ENCODE measurements at places on chromosomes 1 and 21.

DNA sequence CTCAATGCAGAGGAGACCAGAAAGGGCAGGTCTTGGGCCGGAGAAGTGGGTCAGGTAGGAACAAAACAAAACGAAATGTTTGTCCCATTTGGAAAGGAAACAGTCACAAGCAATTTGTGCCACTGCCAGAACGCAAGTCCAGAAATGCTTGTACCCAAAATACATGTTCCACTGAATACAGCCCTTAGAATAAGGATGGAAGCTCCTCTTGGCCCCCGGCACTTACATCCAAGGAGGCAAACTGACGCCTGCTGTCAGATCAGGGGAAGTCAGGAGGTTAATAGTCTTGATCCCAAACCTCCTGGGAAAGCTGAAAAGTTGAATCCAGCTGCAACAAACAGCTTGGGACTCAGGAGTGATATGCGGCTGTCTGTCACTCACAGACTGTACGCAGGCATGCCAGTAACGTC lies 75.9 kb upstream of the GALNT2 start:
- DNase-seq, result no peak

DNA sequence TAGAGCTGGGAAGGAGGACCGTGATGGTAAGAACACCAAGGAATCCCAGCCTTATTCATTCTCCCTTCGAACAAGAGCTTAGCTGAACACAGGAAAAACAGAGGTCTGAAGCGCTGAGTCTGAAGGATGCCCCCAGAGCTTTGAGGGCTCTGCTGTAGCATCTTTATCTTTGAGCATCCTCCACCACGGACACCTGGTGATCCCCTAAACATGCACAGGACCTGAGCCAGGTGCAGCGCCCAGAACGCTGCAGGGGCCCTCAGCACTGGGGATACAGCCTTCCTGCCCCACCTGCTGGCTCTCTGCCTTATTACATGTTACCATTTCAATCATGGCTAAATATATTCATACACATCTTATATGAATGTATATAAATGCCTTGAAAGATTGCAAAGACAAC lies 7.7 kb upstream of the GPATCH4 start:
- no peak for DNase-seq

DNA sequence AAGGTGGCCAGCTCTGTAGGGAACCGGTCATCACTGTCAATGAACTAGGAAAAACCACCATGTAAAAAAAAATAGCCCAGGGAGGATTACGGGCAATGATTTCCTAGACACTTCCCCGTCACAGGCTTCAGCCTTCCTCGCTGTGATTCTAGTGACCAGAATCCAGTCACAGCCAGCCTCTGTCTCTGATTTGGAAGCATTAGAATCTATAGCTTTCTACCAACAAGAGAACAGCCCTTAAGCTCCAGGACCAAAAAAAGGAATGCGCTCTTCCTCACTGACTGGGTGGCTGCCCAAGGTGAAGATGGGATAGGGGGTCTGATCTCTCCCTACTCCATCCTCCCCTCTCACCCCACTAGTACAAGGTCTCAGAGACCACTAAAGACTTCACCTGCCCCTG lies 67.2 kb downstream of the TEX35 start:
- DNase-seq, result no peak

- DNase-seq, result no peak
These were observed 53.3 kb upstream of the TSPAN2 start for GRCh38 chr1:115142616-115143015.

DNA sequence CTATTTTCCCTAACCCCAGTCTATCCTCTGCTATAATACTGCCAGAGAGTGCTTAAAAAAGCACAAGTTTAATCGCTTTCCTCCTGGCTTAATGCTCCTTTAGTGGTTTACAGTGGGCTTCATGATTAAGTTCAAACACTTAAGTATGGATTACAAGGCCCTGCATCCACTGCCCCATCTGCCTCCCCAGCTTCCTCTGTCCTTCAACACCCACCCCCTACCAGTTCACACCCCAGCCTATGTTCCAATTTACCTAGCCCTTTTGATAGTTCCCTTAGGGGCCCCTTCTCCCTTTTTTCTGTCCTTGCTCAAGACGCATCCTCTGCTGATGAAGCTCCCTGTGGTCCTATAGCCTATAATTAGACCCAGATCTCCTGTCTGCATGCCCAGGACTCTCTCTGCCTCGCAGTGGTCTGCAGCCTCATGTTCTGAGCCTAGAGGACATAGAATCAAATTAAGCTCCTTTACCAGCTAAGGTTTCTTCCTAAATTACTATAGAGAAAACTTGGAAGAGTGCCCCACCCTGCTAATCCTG lies 212.5 kb downstream of the FGGY start:
- no peak for DNase-seq

DNA sequence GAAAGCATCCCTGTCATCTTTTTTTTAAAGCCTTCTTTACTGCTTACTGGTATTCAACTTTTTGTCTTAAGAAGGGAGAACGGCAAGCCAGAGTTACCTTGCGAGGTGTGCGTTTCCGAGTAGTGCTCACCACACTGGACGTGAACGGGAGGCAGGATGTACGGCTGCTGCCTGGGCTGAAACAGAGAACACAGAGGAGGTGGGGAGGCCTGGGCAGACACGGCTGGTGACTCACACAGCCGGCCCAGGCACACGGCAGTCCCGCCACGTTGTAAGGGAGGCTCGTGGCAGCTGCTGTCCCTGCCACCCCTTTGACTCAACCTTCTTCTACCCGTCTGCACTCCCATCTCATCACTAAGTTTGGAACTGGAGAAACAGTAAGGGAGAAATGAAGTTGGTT lies 105.8 kb downstream of the SMYD2 start:
- no peak for DNase-seq

- DNase-seq, result no peak
These were observed 10.0 kb downstream of the WNT3A start for GRCh38 chr1:228016653-228017355.

GRCh38 chr21:45405819-45406762 lies 1.1 kb downstream of the COL18A1 start:
- DNase-seq, result no peak

- DNase-seq, result no peak
These were observed 25.1 kb upstream of the ASPM start for GRCh38 chr1:197171531-197171930.

DNA sequence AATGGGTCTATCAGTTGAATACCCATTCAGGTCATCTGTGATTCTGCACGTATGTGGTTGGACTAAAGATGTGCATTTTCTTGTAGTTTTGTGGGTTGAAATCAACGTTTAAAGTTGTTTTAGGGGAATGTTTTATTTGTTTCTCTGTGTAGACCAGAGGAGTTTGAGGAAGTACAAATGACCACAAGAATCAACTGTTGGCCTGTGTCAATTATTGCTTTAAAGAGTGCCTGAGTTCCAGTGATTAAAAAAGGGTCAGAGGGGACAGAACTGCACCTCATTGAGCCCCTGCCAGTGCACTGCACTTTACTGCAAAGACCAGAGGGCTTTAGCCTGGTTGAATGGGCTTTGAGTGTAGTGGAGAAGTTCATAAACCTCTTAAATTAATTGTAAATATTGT lies 190.3 kb downstream of the VPS13D start:
- DNase-seq, result no peak

DNA sequence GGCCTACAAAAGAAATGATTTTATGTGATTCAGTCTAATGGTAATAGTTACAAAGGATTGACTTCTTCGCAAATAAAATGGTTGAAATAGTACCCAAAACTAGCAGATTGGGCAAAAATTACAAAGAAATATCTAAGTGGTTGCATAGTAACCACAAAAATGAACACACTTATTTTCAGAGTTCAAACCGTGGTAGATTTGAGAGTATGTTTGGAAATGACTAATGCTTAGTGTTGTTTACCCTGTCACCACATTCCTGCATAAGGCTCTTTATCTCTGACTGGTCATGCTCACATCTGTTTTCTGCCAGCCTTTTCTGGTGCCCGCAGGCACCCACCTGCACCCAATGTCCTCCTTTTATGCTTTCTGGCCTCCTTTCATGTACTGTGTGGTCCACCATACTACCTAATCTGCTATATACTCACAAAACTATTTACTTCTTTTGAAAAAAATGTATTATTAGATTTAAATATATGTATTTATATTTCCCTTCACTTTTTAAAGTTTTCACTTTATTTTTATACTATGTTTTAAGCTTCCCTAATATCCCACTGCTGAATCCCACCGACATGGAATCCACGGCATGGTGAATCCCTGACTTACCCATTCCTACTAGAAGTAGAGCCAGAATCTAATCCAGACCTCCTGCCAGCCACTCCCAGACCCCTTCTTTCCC lies 30.3 kb downstream of the PTPRC start:
- DNase-seq, result peak; percentile 88

DNA sequence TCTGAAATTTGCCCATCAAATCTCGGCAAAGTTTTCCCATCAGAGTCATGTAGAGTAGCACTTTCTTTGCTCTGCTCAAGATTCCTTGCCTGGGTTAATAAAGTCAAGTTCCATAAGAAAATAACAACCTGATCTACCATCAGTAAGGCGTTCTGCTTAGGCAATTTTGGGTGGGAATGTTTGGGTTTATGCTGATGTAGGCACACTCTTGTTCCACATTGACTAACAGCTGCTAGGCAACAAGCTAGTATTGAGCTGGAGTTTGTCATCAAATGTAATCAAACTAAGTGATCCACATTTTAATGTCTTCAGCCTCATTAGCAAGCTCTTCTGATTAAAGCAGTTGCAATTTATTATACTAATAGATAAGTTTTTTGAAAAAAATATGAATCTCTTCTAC lies 12.1 kb upstream of the HMCN1 start:
- DNase-seq, result no peak
